ENCODE measurements at places on chromosomes 1 and 21.

GRCh38 chr1:246482805-246483568, 24.1 kb downstream of the SMYD3 start:
- DNase-seq, result no peak

GRCh38 chr1:96370757-96371156, 350.8 kb upstream of the PTBP2 start:
- DNase-seq, result no peak

GRCh38 chr1:220504329-220504728, 23.6 kb upstream of the MARK1 start:
- DNase-seq, result no peak

GRCh38 chr21:28892199-28893111, 100.2 kb downstream of the LTN1 start:
- DNase-seq, result no peak

- DNase-seq, result no peak
These were observed 71.3 kb upstream of the S1PR1 start for GRCh38 chr1:101165532-101165931.

DNA sequence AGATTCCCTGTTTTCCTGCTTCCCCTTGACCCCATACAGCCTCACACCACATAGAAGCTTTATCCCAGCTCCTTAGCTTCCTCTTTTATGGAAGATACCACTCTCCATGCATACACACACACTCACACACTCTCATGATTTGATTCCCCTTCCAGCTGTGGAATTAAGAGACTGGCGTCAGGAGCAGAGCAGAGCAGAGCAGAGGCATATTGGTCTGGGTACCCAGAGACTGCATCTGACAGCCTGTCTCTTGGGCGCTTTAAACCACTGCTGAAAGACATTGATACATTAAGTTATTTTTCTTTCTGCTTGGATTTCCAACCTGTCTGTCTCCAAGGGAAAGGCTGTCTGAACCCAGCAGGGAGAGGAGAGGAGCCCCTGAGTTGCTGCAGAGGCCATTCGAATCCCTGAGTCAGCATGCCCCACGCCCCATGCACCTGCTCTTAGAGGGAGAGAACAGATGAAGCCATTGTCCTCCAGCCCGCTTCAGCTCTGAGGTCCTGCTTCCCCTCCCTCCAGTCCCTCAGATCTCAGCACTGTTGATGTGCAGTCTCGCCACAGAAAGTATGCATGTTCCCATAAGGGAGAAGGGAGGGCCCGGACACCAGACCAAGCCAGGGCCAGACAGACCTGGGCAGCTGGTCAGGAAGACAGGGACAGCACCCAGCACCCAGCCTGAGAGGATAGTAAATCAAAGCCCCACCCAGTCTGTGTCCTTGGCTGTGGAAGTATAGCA, 66.7 kb upstream of the GJB5 start:
- no peak for DNase-seq

- DNase-seq, result no peak
These were observed 4.6 kb downstream of the PRUNE1 start for GRCh38 chr1:151012684-151013471.

DNA sequence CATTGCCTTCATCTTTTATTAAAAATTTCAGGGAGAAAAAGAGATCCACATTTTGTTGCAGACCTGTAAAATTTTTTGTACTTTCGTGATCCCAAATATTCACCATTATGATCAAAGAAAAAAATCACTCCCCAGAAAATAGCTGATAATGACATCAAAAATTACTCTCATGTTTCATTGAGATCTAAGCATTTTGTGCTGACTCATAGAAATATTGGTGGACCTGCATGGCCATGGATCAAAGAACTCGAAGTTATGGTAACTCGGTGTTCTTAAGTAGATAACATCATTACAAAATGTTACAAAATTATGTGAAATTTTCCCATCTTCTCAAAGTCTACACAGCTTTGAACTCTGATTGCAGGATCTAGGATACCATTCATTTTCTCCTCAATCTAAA, 135.8 kb downstream of the PTGER3 start:
- DNase-seq, result no peak

DNA sequence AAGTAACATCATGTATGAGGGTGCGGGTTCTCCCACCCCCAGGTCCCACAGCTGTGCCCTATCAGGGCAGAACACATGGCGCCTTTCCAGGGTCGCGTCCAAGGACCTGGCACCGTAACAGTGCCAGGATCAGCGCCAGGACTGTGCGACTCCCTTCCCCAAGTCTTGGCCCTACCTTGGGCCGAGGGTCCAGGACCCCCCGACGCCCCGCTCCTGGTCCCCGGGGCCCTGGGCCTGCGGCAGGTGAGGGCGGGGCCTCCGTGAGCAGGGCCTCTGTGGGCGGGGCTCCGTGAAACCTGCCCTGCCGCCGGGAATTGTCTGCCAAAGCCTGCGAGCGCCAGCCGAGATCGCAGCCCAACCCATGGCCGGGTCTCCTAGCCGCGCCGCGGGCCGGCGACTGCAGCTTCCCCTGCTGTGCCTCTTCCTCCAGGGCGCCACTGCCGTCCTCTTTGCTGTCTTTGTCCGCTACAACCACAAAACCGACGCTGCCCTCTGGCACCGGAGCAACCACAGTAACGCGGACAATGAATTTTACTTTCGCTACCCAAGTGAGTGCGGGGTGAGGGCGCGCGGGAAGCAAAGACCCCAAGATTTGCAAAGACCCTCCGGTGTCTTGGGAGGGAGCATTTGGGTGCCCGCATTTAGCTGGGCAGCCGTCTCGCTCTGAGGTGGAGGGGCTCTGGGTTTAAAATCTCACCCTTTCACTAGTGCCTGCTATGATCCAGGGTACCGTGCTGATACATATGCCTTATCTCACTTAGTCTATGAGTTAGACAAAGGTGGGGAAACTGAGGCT, at the start of gene RHBG:
RHBG (plus strand) TSS at position 323 of the 796 bp plus-strand sequence; CDS start at position 362, 39 bp downstream.
- DNase-seq, result no peak

- DNase-seq, result no peak
These were observed 7.8 kb upstream of the LRRC8D start for GRCh38 chr1:89812992-89813391.

- DNase-seq, result no peak
These were observed 50.9 kb upstream of the GALNT2 start for GRCh38 chr1:230016159-230016558.

DNA sequence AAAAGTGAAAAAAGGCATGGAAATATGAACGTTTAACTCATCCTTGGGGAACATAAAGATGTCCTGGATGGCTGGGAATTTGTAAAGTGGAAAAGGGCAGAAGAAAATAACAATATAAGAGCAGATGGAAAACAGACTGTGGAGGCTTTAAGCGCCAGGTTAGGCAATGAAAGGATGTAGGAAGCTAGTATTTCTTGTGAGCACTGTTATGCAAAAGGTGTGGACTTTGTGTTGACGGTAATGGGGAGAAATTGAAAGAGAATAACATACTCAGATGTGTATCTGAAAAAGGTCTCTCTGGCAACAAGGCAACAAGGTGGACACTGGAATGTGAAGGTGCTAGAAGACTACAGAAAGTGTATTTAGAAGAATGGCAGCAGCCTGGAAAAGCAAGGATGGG, 411.8 kb downstream of the PLPP3 start:
- no peak for DNase-seq

- DNase-seq, result no peak
These were observed 4.3 kb downstream of the NTMT2 start for GRCh38 chr1:170150016-170150415.

GRCh38 chr1:43452789-43453441, 816 bp downstream of the HYI start:
- DNase-seq, result no peak

- DNase-seq, result no peak
These were observed 24.7 kb upstream of the STUM start for GRCh38 chr1:226523646-226524406.

Data from stimulated activated CD4-positive, alpha-beta T cell treated with anti-CD3 and anti-CD28 coated beads, Interleukin-2, amount 100 ng/mL, for 48 hours (primary cell).